Activated CD4-positive, alpha-beta T cell treated with anti-CD3 and anti-CD28 coated beads, Interleukin-2, amount 50 U/mL, for 24 hours (primary cell): ENCODE measurements at places on chromosomes 3 and 15.

DNA sequence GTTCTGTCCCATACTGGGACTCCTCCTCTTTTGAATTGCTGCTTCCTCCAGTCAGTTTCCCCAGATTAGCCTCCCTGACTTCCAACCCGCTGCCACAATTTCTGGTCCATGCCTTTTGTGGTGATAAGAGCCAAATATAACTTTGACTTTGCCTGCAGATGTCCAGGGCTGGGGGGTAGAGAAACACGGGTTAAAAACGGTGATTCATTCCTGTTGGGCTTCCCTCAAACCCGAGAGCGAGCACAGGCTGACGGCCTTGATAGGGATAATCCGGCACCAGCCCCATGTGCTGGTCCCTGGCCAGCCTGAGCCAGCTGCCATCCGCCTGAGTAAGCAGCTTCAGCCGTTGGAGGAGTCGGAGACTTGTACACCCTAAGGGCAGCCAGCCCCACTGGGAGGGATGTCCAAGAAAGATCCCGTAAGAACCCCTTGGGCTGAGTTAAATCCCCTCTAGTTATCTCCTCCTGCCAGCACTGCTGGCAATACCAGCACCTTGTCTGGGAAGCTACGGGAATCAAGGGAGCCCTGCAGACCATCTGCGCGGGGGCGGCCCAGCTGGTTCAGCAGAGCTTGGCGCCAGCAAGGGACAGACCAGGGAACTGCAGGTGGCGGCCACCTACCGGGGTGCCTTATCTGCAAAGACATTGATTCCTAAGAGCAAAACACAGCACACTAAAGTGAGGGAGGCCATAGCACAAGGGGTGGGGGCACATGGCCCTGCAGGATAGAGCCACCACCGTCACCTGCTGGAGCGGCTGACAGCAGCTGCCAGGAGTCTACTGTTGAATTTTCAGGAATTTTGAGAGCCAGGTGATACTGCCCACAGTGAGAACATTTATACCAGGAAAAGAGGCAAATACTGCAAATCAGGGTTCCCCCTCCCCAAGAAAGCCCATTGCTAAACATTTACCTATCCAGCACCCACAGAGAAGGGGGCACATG lies 18.1 kb downstream of the CSPG4 start:
- no peak for DNase-seq

DNA sequence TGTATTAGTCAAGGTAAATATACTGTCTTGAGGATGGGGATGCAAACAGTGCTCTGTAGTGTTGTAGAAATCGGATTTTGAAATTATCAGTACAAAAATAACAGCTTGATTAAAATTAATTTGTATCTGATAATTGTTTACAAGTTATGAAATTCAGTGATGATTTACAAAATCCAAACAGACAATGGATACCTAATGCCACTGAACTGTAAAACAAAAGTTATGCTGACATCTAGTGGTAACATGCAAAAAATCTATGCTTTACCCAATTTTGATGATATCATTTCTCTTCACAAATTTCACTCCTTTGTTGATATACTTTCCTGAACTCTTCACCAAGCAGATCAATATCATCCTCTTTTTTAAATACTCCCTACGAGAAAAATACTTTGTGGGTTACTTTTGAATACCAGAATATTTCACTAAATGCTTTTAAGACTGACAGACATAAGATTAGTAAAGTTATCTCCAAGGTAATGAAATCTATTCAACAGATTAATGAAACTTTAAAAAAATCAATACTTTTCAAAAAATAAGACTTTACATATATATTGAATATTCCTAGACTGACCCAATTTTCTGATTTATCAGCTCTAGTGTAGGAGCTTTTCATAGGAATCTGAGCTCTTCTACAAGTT lies 36.0 kb downstream of the MNS1 start:
- no peak for DNase-seq

DNA sequence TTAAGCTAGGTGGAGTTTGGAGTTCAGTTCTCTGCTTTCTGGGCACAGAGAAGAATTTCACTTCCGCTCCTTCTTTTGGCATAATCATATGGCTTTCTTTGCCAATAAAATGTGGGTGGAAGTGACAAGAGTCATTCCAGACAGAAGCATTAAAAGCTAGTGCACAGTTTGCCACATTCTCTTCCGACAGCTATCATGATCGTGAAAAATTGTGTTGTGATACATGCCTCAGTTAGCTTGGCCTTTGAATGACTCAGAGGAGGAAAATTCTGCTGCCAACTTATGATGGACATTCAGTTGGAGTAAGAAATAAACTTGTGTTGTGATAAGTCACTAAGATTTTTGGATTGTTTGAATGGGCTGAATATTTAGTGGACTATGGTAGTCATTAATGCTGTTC lies 291.7 kb upstream of the SATB1 start:
- DNase-seq = no peak

- DNase-seq = no peak
These were observed 24.3 kb downstream of the TBC1D21 start for GRCh38 chr15:73897441-73898261.

DNA sequence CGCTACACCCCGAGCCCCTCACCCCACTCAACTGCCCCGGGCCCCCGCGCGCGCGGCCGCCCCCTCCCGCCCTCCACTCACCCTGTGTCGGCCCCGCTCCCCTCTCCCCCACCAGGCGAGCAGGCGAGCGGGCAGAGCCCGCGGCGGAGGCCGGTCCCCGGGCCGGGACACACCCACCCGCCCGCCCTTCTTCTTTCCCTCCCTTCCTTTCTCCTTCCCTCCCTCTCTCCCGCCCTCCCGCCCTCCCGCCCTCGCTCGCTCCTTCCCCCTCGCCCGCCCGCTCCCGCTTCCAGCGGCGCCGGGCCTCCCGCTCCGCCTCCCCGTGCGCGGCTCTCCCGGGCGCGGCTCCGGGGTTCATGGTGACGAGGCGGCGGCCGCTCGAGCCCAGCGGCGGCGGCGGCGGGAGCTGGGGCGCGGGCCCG lies at the start of gene CTDSPL:
TSS of gene CTDSPL (plus strand) at position 261 of the 422 bp plus-strand sequence. CDS start 320 bp downstream, outside the sequence.
- no peak for DNase-seq

DNA sequence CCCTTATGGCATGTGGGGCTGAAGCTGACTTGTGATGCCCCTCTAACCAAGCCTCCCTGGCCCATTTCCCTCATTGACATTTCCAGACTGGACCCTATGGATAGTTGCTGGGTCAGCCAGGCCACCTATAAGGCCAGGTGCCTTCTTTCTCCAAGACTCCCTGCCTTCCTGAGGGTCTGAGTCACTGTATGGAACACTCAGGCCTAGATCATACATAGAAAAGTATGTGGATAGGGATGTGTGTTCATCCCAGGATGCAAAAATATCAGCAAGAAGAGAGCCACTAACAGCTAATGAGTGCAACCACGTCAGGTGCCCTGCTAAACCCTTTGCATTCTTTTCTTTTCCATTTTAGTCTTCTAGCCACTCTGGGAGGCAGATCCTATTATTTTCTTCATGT lies 168.4 kb upstream of the WNT5A start:
- no peak for DNase-seq

DNA sequence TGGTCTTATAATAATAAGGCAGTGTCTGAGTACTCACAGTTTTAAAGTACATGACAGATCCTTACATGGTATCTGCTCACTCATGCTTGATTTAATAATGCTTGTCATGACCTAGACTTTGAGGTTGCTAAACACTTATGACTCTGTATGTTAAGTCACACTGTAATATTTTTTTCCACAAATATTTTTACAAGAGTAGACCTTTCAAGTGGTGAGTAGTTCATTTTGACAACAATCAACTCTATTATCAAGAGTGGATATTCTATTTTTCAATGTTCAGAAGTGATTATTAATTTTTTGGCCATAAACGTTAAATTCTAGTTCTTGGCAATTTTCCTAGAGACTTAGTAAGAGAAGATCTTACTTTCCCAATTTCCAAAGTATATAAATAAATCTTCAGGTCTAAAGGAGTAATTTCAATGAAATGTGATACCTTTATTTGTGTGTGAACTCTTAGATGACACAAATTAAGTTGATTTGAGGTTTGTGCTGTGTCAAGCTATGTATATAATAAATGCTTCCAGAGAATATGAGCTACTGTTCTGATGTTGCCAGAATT lies 104.5 kb downstream of the NLGN1 start:
- no peak for DNase-seq

DNA sequence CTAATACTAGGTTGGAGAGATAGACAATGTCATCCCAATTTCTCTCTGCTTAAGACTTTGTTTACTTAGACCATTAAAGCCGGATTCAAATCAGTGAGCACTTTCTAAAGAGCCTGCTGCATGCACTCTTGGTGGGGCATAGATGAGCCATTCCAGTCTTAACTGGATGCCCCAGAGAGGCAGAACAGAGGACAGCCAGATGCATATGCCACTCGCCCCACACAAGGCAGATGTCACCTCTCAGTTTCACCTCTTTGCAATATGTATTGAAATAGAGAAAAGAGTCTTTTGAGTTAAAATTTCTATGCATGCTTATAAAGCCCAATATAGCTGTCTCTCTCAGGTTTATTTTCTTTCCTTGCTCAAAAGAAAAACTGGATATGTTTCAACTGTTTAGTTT lies 89.5 kb downstream of the LARS2 start:
- DNase-seq = no peak

DNA sequence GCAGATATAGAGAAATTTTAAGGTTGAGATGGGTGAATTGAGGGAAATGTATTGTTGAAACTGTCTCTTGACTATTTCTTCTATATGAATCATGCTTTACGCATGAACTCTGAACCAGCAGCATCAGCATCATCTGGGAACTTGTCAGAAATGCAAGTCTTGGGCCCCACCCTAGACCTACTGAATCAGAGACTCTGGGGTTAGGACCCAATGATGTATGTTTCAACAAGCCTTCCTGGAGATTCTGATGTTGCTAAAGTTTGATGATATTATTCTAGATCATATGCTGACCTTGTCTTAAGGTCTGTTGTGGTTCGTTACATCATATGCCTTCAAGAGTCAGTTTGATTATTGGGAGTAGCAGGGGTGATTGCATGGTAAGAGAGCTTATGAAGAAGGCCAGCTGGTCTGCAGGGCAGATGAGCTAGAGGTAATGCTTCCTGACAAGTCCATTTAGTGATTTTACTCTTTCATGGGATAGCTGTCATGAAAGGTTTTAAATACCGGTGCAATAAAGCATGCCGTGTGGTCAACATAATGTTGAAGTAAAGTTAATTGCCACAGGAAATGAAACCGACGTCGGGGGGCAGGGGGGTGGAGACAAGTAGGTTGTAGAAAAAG lies 152.4 kb upstream of the MRPL3 start:
- no peak for DNase-seq

GRCh38 chr3:179672918-179673317 lies 20.1 kb downstream of the USP13 start:
- DNase-seq = no peak

DNA sequence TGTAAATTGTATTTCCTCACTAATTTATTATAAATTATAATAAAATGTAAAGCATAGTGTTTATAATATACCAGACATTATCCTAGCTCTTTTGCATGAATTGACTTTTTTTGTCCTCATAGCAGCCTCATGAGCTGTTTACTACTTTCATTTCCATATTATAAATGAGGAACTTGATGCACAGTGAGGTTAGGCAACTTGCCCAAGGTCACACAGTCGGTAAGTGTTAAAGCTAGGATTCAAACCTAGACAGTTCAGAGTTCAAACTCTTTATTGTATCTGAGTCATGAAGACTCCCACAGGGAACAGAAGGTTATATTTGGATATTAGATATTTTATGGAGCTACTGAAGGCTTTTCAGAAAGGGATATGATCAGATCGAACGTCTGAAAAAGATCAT lies 322.2 kb upstream of the SATB1 start:
- no peak for DNase-seq

DNA sequence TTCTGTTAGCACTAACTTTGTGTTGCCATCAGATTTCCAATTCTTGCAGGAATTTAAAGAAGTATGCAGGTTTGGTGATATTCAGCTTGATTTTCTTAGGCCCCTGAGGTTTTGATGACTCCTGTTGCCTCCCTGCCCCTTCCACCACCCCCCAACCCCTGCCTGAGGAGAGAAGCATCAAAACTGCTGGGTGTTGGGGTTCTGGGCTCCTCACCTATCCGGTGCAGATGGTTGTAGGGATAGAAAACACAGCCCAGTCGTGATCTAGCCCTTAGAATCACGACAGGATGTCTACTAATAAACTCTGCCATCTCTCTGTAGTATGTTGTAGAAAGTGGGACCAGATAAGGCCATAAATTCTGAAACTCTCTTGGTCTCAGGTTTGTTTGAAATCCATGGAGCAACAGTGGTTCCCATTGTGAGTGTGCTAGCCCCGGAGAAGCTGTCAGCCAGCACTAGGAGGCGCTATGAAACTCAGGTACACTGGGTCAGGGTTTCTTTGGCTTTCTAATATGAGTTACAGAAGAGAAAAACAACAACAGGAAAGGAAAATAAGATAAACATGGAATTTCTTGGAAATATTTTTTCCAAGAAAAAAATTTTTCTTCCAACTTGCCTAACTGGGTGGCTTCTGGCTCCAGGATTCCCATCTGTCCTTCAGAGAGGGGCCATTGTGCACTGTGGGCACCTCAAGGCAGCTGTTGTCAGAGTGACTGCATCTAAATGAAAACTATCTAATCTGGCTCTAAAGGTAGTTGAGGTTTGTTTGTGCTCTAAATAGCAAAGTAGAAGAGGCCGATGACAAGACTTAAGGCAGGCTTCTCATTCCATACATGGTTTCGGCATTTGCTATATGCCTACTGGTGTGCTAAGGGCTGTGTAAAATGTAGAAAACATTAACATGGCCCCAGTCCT lies 8.7 kb downstream of the SRP14 start:
- no peak for DNase-seq

DNA sequence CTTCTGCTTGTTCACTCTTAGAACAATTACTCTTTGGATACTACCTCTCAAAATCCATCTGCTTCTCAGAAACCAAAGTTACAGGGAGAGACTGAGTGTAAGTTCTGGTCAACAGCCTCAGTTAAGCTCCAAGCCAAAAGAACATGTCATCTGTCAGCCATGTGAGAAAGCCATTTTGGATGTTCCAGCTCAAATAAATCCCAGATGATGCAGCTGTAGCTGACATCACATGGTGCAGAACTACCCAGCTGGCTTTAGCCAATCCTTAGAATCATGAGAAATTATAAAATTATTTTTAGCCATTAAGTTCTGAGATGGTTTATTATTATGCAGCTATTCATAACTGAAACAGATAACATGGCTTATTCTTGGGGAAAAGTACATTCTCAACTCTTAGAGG lies 696.0 kb downstream of the ZNF385D start:
- DNase-seq = no peak

DNA sequence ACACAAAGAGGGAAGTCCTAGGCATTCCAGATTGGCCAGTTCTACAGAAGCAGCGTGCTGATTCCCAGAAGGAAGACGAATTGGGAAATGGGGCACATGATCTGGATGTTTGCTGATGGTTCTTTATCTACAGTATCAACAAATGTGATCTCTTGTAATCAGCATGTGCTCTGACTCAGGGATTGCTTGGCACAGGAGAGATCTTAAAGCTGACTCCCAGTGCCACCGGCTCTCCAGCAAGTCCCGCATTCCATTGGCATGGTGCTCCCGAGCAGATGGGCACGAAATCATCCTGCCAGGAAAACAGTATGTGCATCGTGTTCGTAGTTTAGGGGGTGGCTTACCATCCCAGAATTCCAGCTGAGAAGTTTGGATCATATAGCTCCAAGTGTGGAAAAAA lies 259.9 kb upstream of the NR2F2 start:
- no peak for DNase-seq
